ENCODE measurements at places on chromosomes 1 and 21.

DNA sequence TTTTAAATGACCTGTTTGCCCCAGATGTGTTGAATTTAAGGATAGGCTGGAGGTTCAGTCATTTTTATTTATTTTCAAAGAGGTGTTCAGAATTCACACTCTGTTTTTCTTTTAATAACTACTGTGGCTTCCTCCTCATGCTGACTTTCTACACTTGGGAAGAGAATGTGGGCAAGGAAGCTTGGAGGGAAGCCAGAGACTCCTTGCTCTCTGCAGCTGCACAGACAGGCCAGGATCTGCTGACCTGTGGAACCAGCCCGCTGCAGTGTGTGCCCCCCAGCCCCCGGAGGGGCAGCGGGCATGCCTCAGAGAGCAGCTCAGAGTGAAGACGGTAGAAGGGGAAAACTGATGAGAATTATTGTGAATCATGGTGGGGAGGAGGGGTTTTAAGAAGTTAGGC is 16.9 kb downstream of the MGST3 start:
- DNase-seq, result no peak

GRCh38 chr1:109142260-109142659 is 28.3 kb downstream of the ELAPOR1 start:
- DNase-seq, result no peak

DNA sequence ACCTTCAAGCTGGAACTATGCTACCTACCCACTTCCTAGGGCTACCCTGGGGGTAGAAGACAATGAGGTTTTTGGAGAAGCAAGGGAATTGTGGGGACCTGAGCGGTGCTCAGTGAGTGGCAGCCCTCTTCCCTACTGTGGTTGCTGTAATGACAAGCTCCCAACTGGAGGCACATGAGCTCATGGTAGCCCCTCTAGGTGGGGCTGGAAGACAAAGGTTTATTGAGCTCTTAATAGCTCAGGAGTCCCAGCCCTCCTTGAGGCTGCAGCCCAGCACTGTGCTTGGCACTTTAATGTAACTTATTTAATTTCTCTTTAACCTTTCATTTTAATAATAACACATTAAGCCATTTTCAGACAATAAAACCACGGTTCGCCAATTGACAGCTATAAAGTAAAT is 528.9 kb downstream of the OMA1 start:
- no peak for DNase-seq

GRCh38 chr1:209435654-209436566 is 147.6 kb upstream of the CAMK1G start:
- DNase-seq, result no peak

DNA sequence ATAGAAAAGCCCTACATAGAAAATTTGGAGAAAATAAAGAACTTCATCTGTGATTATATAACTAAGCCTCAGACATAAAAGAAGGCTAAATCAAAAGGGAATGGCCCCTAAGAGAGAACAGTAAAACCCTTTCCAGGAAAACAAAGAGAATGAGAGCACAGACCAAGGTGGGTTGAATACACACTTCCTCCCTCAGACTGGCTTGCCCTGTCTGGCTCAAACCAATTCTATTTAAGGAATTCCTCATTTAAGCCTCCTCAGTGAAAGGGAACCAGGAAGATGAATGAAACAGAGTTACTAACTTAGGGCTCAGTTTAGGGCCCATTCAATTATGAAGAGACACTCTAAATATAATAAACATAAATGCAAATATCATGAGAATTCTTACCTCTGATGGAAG is 10.6 kb upstream of the SYT14 start:
- no peak for DNase-seq

GRCh38 chr1:31010086-31010989 is 55.2 kb downstream of the PUM1 start:
- DNase-seq, result no peak

GRCh38 chr1:99676876-99677275 is 31.0 kb downstream of the PALMD start:
- DNase-seq, result no peak
